ENCODE measurements at places on chromosomes 4 and X. TPM values are rescaled to one million over a fixed set of nuclear protein-coding genes. Genes with fewer than 3 reads are reported as not detected.

The F8A3 gene
- 0.56 TPM for total RNA-seq

The VSIG4 gene
- total RNA-seq = not detected

The GSX2 gene
- not detected for total RNA-seq

The ATP1B4 gene
- not detected for total RNA-seq

The SMIM31 gene
- not detected for total RNA-seq

The STARD8 gene
- 10.3 TPM for total RNA-seq

The FRG2 gene
- total RNA-seq = not detected

The SPANXC gene
- total RNA-seq = not detected

GRCh38 chr4:41878170-41878969, 56.9 kb upstream of the TMEM33 start:
- no peak for DNase-seq

- DNase-seq = no peak
Measured at GRCh38 chr4:57124145-57124544, 14.0 kb upstream of the IGFBP7 start.

- DNase-seq = no peak
Measured at GRCh38 chr4:190019023-190019858, 7.8 kb downstream of the FRG2 start.

GRCh38 chr4:38223306-38223705, 263.1 kb downstream of the PTTG2 start:
- no peak for DNase-seq

DNA sequence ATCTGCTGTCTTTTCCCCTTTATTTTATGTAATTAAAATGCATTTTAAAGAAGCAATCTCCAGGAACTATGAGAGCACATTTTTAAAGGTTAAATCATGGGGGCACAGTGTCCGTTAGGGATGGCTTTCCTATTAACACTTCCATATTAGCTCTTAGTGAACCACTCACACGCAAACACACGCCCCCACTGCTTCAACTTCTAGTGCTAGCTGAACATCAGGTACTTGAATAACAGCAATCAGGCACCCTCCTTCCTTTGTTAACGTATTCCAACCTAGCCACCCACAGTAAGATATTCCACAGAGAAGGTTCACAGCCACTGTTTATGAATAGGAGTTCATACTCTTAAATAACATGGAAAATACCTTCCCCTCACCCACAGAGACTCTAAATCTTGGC, 9.3 kb downstream of the TMEM255A start:
- DNase-seq = no peak

DNA sequence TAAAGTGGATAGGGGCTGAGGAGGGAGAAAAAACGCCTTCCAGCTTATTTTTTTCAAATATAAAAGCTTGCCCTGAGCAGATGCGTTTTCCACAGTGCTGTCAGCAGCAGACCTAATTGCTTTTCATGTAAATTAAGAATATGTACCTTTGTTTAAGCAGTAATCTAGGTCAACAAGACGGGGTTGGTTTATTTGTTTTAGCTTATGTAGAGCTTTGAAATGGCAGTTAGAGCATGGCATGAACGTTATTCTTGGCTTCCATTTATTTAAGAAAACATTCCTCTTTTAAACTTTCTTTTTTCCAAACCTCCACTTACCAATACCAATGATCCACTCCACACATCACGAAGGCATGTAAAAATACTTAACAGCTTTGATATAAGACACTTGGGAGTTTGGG, 220.3 kb upstream of the TENM3 start:
- DNase-seq = no peak

DNA sequence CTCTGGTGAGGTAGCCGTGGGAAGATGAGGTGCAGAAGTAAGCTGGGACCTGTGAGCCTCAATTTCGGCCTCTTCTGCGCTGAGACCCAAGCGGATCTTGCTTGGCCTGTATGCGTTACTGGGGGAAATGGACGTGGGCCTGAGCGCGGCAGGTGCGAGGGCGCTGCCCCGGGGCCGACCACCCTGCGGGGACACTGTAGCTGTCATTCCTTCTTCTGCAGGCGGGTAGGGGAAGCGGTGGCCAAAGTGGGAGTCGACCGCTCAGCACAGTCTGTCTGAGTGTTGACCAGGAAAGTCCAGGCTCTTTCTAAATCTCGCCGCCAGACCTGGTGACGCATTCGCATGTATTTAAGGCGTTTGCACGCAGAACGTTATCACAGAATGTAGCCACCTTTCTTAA, 3.3 kb upstream of the LRAT start:
- DNase-seq = no peak

DNA sequence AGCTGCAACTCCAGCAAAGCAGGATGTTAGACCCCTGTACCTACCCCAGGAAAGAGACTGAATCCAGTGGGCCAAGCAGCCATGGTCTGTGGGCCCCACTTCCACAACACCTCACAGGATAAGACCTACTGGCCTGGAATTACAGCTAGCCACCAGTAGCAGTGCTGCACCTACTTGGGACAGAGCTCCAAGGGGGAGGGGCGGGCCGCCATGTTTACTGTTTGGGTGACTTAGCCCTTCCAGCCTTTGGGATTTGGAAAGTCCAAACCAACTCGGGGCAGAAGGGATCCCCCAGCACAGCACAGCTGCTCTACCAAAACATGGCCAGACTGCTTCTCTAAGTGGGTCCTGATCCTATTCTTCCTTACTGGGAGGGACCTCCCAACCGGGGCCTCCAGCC, 9.1 kb upstream of the TMSB15B start:
- DNase-seq = no peak

GRCh38 chrX:15524417-15524816, 23.8 kb downstream of the BMX start:
- DNase-seq = peak; percentile 81

GRCh38 chrX:47178337-47178736, 15.3 kb upstream of the UBA1 start:
- no peak for DNase-seq

- DNase-seq = no peak
Measured at GRCh38 chrX:46840946-46841345, 4.1 kb downstream of the RP2 start.

DNA sequence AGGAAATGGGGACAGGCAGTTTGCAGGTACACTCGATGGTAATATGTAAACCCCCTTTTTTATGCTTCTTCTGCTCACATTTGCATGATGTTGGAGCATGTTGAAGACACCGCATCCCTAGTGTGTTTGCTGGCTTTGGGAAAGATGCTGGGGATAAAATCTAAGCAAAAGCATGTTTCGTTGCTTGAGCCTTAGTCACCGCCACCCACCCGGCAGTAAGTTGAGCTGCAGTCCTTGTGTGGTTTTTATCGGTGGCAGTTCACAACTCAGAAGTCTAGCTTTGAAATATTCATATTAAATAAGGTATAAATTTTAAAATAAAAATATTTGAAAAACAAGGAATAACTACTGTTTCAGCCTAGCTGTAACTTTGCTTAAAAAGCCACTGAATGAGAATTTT, 21.7 kb upstream of the MND1 start:
- no peak for DNase-seq

DNA sequence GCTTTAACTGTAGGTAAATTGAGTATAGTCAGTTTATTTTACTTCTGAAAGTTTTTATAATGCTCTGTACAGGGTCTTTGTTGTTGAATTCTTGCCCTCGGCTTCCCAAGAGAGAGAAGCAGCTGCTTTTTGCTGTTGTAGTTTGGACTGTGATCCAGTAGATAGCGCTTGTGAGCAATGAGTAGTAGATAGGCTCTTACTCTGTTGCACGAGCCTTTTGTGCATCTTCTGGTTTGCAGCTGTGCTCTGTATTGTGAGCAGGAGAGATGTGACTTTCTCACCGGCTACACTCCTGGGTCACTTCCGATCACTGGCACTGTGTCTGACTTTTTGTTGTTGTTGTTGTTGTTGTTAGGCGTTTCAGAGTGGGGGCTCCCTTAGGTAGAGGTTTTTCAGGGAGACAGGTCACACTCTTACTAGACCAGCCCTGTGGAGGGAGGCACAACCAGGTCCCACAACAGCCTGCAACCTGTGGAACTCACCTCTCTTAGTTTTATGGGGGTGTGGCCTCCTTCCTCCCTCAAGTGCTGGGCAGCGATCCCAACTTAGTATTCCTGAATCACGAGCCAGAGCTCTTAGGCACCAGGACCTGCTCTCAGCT, 822.1 kb upstream of the GALNTL6 start:
- DNase-seq = no peak

GRCh38 chr4:153341575-153342090, 2.9 kb upstream of the MND1 start:
- peak; percentile 35 for DNase-seq

- DNase-seq = no peak
Measured at GRCh38 chrX:109299091-109299490, 182.8 kb downstream of the GUCY2F start.

All from pulmonary artery endothelial cell (primary cell).